ENCODE measurements at places on chromosomes 16 and 17.

- DNase-seq, result no peak
These were observed 7.4 kb upstream of the EEF2K start for GRCh38 chr16:22198547-22199293.

DNA sequence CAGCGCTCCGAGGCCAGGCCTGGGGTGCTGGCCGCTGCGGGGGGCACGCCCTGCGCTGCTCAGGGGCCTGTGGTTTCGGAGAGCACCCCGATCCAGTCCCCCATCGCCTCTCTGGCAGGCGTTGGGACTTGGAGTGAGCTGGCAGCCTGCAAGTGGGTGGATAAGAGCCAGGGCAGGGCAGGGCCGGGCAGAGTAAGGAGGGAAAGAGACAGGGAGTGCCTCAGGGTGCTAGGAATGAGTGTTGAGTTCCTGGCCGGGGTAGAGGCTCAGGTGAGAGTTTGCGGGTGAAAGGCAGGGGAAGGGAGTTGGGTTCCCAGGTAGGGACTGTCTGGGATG is 1.3 kb downstream of the CDH13 start:
- no peak for DNase-seq

DNA sequence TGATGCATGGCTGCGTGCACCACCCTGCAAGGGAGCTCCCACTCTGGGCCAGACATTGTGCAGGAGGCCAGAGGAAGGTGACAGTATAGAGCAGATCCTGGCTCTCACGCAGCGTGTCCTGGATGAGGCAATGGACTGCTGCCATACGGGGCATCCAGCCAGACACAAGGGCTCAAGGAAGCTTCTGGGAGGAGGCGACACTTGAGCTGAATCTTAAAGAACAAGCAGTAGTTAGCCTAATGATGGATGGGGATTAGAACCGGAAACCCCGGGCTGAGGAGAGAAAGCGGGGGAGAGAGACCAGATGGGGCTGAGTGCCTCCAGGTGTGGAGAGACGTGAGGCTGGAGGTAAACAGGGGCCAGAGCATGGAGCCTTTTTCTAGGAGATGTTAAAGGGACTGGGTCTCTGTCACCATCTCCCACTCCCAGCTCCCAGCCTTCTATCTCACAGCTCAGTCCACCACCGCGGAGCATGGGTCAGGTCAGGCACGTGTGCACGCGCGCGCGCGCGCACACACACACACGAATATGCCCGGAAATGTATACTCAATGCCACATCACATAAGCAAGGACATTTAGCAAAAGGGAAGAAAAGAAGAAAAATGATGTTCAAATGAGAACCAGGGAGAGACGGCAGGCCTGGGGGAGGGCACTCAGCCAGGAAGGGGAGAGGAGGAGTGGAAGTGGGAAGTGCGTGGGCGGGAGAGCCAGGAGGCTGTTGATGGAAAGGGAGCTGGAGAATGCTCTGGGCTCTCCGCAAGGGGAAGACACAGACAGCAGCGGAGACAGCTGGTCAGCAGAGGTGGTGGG is 46.3 kb downstream of the CCDC42 start:
- DNase-seq, result no peak

- DNase-seq, result no peak
These were observed 54.8 kb downstream of the VAC14 start for GRCh38 chr16:70746040-70746707.

- no peak for DNase-seq
These were observed 16.4 kb upstream of the SEC14L1 start for GRCh38 chr17:77124192-77124889.

DNA sequence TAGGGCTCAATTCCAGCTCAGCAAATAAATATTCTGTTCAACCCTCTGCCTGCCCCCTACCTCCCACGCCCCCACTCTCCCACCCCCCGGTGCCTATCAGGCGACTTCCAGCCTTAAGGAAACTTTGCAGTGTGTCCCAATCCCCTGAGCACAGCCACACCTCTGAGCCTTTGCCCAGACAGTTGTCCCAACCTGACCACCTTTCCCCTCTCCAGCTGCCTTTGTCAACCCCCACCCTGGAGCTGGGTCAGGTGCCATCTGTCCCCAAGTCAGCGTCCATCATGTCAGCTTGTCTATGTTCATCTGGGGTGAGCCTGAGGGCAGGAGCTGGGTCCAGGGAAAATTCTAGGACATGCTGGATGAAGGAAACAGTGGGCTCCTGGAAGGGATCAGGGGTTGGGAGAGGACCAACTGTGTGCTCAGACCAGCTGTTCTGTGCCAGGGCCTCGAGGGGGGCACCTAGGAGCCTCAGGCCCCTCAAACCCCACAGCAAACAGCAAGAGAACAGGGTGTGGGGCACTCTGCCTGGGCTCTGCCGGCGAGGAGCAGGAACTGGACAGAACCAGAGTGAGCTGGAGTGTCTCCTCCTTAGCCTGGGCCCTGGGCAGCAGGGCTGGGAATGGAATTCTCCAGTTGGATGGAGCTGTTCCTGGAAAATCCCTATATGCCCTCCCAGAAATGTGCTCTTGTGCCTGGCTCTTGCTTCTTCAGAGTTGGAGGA is 17.8 kb downstream of the CDH16 start:
- no peak for DNase-seq

GRCh38 chr16:85570735-85571562 is 42.2 kb upstream of the GSE1 start:
- no peak for DNase-seq

GRCh38 chr17:32993977-32994376 is 2.3 kb downstream of the SPACA3 start:
- no peak for DNase-seq

DNA sequence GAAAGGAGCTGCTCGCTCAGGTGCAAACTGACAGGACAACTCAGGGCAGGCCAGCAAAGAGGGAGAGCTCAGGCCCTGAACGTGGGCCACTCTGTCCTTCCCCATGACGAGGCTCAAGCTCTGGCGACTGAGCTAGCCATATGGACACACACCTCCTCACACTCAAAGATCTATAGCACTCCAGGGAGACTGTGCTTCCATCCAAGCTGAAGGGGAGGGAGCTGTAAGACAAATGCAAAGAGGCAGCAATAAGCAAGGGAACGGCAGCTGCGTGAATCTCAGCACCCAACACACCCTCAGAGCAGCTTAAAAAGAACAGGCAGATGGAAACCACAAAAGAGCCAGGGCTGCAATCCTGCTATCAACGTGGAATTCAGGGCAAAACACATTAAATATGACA is 13.5 kb downstream of the NUDT16L1 start:
- no peak for DNase-seq

GRCh38 chr17:8015236-8015956 is 13.0 kb downstream of the GUCY2D start:
- DNase-seq, result no peak

- DNase-seq, result no peak
These were observed 13.1 kb upstream of the PRR35 start for GRCh38 chr16:546909-547770.

GRCh38 chr17:58215685-58216084 is 3.4 kb downstream of the MKS1 start:
- DNase-seq, result no peak

- DNase-seq, result no peak
These were observed 250.5 kb upstream of the C16orf82 start for GRCh38 chr16:26816266-26816665.

GRCh38 chr16:22888791-22889190 is 74.8 kb downstream of the HS3ST2 start:
- no peak for DNase-seq

DNA sequence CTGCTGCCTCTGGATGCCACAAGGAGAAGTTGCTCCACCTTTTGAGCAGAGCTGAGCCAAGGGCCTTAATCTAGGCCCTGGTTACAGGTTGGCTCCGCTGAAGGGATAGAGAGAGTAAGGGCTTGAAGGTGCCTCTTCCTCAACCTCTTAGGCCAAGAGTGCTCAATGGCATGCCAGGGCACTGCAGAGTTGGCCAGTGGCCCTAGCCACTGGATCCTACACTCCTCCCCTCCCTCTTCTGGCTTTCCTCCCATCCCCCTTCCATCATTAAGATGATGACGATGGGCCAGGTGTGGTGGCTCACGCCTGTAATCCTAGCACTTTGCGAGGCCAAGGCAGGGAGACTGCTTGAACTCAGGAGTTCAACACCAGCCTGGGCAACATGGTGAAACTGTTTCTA is 50.5 kb downstream of the MYO18A start:
- no peak for DNase-seq

- no peak for DNase-seq
These were observed 498 bp upstream of the CLEC10A start for GRCh38 chr17:7080456-7081041.

DNA sequence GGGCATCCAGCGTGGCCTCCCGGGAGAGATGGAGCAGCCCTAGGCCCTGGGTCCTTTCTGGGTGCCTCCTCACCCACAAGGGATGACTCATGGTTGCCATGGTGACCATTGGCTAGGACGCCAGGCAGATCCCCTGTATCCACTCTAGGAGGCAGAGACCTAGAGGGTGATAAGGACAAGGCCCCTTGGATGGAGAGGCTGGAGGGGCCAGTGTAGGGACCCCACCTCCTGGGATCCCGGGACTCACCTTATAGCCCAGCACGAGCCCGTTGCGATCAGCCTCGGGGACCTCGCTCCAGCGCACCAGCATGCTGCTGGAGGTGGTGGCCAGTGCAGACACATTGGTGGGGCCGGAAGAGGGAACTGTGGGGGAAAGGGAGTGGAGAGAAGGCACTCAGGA is 82.2 kb upstream of the CDC42EP4 start:
- DNase-seq, result no peak

DNA sequence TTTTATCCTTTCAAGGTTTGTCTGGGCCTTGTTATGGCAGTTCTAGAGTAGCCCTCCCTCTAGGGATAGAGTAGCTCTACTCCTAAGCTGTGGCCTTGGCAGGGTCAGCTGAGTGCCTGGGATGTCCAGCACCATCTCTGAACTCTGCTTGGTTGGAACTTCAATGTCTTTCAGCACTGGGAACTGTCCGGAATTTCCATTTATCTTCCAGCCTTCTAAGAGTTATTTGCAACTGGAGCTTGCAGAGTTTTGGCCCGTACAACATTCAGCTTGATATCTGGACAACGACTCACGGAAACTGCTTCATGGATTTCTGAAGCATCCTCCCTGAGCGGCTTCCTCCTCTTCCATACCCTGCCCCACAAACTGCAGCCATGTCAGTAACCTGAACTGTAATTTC is 22.9 kb downstream of the MMD start:
- DNase-seq, result no peak

GRCh38 chr17:51661403-51661802 is 401.1 kb downstream of the UTP18 start:
- DNase-seq, result no peak

DNA sequence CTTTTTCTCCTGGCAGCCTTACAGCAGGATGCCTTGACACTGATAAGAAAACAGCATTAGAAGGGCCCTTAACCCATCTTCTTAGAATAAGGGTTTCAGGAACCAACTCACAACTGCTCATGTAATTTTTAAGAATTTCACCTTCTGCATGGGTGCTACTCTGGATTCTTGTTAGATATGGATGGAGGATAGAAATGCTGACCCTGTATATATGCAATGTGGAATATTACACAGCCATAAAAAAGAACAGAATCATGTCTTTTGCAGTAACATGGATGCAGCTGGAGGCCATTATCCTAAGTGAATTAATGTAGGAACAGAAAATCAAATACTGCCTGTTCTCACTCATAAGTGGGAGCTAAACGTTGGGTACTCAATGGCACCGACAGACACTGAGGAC is 423.5 kb downstream of the CA10 start:
- no peak for DNase-seq

DNA sequence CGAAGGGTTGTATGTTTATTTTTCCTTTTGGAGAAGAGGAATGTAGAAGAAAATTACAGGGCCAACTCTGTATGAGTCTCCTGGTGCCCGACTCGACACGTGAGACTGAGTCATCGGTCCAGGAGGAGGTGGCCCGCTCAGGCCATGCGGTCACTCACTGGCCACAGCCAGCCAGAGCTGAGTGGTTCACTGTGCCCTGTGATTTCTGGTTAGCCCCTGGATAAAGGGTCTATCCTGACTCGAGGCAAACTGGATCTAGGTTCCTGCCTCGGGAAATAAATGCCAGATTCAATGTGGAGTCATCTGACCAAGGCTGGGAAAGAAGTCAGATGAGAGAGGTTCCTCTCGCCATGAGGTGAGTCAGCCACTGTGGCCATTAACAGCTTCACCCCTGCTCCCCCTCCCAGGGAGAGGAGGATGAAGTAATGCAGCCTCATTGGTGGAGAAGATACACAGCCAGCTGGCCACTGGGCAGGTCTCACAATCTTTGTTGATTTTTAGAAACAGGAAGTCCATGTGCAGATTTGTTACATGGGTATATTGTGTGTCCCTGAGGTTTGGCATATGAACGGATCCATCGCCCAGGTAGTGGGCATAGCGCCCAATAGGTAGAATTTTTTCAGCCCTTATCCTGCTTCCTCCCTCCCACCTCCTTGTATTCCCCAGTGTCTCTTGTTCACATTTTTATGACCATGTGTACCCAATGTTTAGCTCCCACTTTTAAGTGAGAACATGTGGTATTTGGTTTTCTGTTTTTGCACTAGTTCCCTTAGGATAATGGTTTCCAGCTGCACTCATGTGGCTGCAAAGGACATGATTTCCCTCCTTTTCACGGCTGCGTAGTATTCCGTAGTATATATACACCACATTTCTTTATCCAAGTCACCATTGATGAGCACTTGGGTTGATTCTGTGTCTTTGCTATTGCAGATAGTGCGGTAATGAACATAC is 21.7 kb upstream of the USP36 start:
- DNase-seq, result no peak

DNA sequence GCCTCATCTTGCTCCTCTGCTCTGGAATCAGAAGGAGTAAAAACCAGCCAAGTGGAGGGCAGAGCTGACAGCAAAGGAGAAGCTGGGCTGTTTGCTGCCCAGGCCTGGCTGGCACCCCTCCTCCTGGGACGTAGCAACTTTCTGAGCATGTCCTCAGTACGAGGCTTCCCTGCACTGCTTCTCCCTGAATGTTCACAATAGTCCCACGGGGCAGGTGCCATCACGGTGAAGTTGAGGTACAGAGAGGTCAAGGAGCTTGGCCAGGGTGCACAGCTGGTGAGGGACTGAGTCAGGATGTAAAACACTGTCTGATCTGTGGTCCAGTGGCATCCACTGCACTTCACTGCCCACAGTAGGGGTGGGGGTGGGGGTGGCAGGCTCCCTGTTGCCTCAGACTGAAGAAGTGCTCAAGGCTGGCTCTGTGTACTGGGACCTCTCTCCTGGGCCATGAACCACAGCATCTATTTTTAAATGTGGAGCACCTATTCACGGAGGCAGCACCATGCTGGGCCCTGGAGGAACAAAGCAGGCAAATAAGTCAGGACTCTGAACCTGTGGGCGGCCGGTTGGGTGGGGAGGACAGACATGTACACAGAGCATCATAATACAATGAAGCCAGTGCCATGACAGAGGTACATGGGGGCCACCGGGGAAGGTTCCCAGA is 369.5 kb downstream of the SEC14L1 start:
- no peak for DNase-seq

DNA sequence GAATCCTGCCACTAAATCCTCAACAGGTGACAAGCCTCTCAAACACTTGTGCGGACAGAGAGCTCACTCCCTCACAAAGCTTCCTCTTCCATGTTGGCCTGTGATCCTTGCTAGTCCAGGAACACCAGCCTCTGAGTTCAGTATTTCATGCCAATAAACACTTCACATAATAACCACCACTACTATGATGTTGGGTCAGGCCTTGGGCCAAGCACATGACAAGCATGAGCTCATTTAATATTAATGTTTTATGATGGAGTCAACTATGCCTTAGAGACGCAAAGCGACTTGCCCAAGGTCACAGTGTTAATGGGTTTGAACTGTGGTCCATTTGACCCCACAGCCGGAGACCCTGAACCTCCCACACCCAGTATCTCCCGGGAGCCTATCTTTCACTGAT is 129.1 kb downstream of the GAS7 start:
- no peak for DNase-seq
